ENCODE measurements at places on chromosomes 11 and 22. TPM values are rescaled to one million over a fixed set of nuclear protein-coding genes. Genes with fewer than 3 reads are reported as not detected.

OR52I1 gene
- not detected for total RNA-seq

POU2AF1 gene
- total RNA-seq: 0.27 TPM

ME3 gene
- total RNA-seq: 1.2 TPM

NUP160 gene
- 89.9 TPM for total RNA-seq

TUB gene
- total RNA-seq: 32.1 TPM

DMC1 gene
- total RNA-seq: 4.3 TPM

BRSK2 gene
- 34.5 TPM for total RNA-seq

FADS1 gene
- total RNA-seq: 105 TPM

ANKRD42 gene
- total RNA-seq: 5.8 TPM

GRCh38 chr11:95404370-95404769, 173.4 kb upstream of the SESN3 start:
- no peak for DNase-seq

DNA sequence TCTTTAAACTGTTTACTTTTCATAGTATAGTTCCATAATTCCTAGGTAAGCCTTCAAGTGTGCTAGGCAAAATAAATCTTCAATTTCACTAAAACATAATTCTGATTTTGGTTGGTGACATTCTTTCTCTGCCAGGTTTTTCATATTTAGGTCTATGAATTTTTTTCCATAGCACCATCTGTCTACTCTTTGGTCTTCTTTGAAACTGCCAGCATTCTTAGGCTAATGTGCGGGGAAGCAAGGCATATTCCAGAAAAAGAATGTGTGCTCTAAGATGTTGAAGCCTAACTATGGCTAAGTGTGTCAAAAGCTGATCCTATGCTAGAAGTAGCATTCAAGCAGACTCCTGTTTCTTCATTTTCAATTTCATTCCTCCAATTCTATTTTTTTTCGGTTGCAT, 213.9 kb upstream of the C11orf87 start:
- no peak for DNase-seq

DNA sequence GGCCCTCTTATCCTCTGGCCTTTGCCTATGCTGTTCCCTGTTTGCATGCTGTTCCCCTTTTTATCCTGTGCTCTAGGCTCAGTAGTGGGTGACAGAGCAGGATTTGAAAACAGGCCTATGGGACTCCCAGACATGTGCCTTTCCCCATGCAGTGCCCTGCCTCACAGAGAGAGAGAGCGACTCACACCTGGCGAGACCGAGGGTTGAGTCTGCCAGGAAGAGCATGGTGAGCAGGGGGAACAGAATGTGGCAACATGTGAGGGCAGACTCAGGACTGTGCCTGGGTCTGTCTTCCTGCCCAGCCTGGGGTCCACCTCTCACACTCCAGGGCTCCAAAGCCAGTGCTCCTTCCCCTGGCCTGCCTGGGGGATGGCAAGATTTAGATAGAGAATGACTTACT, 75.0 kb downstream of the NFAM1 start:
- DNase-seq: no peak

DNA sequence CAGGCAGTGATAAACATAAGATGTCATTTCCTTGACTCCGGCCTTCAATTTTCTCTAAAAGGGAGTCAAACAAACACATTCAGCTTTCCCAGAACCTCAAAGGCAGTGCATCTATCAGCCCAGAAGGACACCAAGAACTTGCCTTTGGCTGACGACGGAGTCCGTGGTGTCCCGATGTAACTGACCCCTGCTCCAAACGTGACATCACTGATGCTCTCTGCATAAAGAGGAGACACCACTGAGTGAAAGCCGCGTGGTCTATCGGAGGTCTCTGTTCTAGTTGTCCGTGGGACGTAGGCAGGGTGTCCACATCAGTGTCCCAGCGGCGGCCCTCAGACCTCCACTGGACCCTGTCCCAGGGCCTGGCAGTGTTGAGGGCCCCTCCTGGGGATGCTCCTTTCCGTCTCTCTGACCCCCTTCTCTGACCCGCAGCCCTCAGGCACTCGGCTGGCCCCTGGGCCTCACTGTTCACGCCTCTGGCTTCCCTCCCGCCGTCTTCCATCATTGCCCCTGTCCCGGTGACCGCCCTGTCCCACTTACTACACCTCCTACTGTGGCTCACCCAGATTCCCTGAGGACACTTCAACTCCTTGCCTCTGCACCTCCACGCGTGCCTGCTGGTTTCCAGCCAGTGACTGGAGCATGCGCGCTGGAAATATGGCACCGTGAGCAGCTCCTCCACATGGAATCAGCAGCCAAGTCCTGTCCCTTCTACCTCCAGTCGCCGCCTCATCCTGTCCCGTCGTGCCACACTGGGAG, 70.4 kb downstream of the NCAPD3 start:
- DNase-seq: no peak

DNA sequence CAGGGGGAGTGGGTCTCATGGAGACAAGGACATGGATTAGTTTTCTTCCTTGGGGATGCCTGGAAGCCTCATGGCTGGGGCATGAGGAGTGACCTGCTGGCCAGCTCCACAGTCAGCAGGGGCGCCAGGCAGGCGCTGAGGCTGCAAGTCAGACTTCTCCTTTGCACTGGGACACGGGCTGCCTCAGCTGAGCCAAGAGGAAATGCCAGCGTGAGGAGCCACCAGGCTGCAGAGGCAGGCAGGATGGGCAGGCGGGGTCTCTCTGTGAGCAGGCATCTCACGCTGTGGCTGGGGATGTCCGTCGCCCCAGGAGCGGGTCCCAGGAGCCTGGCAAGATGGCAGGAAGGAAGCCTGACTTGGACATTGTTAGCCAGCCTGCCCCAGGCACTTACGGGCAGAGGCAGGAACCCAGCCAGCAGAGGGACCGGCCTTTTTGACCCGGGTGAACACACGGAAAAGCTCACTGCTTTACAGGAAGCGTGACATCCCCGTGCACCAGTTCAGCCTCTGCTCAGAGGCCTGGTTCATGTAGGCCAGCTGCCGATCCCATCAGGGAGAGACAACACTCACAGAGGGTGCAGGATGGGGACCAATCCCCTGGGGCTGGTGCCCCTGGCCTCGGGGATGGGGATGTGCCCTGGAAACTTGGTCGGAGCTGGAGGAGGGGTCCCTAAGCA, 10.2 kb downstream of the GNB1L start:
- DNase-seq: no peak

GRCh38 chr11:104000798-104001197, 35.6 kb upstream of the DDI1 start:
- no peak for DNase-seq

DNA sequence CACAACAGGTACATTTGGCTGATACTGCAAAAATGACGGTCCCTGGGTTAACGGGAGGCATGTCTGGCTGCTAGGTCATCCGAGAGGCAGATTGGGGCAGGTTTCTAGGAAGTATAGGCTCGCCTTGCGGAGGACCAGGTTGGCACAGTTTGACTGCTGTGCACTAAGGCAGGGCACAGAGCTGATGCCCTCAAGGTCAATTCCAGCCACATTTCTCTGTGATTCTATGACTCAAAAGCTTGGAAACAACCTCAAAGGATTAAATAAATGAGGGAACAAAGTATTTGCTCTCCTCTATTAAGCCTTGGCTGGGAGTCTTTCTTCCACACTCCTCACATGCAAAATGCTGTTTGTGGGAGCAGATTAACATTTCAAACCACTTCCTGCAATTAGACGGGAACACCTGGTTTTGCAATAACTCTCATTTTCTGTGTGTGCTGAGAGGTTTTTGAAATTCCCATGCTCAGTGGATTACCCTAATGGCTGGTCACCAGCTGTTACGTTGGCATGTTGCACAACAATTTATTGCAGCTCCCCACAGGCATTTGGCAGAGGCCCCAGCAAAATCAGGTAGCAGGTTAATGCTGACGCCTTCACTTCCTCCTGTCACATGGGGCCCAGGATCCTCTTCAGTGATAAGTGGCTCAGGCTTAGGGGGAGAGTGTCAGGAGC, 61.0 kb upstream of the PLET1 start:
- no peak for DNase-seq

DNA sequence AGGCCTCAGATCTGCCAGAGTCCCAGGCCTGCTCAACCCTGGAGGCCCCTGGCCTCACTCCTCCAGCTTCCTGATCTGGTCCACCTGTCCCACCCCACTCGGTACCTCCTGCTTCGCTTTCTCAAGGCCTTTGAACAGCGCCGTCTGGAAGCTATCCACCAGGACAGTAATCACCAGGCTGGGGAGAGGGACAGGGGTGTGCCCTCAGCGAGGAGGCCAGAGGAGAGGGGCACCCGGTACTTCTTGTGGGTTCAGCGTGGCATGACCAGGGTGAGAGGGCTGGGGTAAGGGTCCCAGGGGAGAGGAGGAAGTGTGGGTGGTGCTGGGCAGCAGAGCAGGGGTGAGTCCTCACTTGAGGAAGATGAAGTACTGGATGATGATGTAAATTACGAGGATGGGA, 6.1 kb downstream of the CATSPER1 start:
- DNase-seq: no peak

DNA sequence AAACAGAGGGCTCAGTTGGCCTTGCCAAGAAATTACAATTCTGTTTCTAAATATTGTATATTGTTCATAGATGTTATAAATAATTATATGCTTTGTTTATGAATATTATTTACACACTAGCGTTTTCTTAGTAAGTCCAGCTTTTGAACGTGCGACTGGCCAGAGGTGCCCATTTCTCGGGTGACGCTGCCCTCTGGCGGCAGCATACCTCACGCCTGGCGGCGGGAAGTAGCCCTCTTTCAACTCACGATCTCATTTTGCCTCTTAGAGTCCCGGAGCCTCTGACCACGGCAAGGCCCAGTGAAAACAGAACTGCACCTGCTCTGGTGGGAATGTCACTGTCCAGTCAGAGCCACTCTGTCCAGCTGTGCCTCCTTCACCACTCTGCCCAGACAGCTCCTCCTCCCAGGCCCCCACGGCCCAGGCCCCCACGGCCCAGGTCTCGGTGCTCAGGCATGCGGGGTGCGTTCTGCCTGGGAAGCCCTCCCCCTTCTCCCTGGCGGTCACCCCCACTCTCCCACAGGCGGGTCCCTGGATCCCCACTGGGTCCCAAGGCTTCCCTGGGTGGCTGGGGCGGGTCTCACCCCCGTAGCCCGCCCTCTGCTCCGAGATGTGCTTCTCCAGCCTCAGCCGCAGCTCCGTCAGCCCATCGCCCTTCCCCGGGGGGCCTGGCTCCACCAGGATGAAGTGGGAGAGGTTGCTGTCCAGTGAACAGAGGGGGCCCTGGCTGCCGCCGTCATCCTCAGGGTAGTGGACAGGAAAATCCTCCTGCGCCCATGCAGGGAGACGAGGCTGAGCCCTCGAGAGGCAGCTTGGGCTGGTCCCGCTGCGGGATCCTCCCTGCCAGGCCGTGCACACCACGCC, 19.3 kb downstream of the TSSC4 start:
- DNase-seq: peak; percentile 78

- no peak for DNase-seq
Measured at GRCh38 chr11:100174881-100175280, 512.2 kb upstream of the ARHGAP42 start.

DNA sequence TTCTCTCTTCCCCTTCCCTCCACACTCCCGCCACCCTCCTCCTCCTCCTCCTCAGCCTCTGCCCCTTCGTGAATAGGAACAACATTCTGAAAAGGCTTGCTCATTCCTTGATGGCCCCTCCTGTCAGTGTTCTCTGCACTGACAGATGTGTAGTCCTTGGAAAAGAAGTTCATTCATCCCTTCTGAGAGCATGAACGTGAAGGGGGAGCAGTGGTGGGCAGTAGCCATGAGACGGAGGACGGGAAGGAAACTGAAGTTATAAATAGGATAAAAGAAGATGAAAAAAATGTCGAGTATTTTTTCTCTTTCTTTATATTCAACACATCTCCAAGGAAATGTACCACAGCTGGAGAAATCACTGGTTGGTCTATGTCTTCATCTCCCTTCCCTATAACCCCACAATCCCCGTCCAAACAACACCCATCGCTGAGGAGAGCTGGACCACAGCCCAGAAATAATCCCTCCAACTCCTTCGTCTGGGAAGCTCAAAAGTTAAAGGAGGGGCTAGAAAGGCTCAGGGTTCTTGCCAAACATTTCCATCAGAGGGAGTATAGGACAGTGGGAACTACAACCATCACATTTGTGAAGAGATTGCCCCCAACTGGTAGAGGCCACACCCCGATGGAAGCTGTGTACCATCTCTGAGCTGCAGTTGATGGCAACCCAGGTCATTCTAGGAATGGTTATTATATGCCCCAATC, 33.5 kb downstream of the ETS1 start:
- DNase-seq: no peak

GRCh38 chr11:134752964-134753770, 341.1 kb upstream of the B3GAT1 start:
- DNase-seq: no peak

GRCh38 chr11:43955381-43956118, 13.1 kb downstream of the C11orf96 start:
- no peak for DNase-seq

DNA sequence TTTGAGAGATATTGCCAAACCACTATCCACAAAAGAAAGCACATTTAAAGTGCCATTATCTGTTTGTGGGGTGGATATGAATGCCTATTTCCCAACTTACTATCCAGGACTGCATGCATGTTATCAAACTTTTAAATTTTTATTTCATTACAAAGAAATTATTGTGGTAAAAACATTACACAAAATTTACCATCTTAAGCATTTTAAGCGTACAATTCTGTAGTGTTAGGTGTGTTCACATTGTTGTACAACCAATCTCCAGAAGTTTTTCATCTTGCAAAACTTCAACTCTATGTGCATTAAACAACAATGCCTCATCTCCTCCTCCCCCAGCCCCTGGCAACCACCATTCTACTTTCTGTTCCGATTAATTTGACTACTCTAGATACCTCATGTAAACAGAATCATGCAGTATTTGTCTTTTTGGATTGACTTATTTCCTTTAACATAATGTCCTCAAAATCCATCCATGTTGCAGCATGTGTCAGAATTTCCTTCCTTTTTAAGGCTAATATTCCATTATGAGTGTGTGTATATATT, 17.6 kb upstream of the CD44 start:
- DNase-seq: no peak

DNA sequence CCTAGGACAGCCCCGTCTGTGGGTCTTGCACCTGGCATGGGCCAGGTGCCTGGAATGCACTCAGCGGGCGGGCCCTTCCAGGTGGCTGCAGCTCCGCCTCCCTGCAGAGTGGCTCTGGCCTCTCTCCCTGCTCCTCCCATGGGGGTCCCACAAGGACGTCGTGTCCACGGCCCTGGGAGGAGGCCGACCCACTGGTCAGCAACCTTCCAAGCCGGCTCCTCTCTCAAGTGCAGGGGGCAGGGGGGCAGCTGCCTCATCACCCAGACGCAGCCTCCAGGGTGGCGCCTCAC, 41.9 kb downstream of the CERK start:
- DNase-seq: no peak

DNA sequence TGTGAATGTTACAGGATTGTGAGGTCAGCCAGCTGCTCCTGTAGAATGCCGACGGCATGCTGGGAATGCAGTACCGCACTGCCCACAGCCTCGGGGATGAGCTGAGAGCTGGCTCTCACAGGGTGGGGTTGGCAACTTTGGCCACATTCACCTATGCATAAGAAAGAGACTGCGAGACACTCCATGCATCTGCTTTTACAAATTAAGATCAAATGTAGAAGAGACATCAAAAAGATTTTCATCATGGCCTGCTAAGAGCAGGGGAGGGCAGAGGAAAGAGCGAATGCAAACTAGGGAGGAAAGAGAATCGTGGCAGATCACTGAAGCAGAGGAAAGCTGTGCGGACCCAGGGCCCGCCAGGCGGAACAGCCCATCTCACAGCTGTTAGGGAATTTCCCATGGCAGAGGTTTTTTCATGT, 49.8 kb upstream of the SPATA19 start:
- DNase-seq: peak; percentile 55

All from WTC11 (cell line).